ENCODE measurements at places on chromosomes 6 and 20.

DNA sequence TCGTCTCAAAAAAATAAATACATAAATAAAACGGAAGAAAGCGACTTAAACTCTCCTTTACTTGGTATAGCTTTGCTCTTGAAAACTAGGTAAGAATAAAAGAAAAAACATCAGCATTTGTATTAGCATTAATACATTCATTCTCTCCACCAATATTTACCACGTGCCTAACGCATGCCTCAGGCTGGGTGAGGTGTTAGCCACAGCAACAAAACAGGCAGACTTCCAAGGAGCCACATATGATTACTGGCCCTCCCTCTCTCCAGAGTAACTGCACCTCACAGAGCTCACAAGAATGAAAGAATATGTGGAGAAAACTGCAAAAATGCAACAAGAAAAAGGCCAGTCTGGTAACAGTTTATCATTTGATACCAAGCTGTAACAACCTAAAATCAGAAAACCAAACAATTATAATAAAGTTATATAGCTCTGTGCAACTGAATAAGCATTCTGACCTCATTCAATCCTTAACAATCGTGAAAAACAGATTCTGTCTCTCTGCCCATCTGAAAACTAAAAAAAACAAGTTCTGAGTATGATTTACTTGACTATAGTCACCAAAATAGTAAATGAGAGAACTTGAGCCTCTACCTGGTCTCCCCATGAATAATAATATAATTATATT is 5.2 kb downstream of the NAPB start:
- no peak for DNase-seq

- no peak for DNase-seq
These were observed 25.2 kb upstream of the PDE7B start for GRCh38 chr6:135826236-135826804.

- DNase-seq = no peak
These were observed 78.6 kb upstream of the RBM24 start for GRCh38 chr6:17202526-17202925.

DNA sequence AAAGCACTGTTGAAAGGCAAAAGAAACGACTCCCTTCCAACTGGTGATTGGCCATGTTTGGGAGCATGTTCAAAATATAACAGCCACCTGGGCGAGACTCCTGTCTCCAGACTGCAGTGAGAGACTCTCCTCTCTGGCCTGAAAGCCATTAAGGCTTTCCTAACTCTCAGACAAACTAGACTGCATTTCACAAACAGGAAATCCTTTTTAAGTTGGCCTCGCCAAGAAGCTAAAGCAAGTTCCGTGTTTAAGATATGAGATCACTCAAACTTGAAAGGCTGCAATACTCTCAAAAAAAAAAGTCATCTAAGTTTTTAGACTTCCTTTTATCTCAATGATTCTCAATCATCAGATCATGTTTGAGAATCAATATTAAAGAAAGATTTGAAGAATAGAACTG is 117.0 kb downstream of the TFAP2A start:
- DNase-seq = no peak

DNA sequence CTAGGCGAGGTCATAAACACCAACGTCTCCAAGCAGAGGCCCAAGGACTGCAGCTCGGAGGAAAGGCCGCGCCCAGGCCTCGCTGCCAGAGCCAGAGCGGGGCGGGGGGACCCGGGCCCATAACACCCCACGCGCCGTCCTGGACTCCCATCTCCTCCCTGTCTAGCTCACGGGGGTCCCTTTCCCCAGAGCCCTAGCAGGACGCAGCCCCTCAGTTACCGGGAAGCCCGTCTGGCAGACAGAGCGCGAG is 44.9 kb downstream of the MDFI start:
- DNase-seq = no peak

GRCh38 chr6:32967151-32968091 is 973 bp upstream of the BRD2 start:
- DNase-seq = peak; percentile 28

DNA sequence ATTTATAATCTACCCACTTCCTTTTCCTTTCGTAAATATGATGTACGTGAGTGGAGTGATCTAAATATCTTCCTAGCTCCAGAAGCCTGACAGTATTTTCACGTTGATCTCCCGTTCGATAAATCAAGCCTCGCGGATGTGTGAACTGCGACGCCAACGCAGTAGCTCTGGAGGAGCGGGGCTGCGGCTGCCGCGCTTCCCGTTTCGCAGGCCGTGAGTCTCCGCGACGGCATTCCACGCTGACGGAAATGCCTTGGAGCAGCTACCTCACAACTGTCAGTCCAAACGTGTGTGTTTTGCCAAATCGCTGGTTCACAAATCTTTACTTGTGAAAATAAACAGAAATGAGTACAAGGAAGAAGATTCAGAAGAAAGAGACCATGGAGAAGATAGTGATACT is 41.2 kb downstream of the BTBD3 start:
- no peak for DNase-seq

- DNase-seq = no peak
These were observed 52.8 kb downstream of the MYLIP start for GRCh38 chr6:16181439-16182297.

DNA sequence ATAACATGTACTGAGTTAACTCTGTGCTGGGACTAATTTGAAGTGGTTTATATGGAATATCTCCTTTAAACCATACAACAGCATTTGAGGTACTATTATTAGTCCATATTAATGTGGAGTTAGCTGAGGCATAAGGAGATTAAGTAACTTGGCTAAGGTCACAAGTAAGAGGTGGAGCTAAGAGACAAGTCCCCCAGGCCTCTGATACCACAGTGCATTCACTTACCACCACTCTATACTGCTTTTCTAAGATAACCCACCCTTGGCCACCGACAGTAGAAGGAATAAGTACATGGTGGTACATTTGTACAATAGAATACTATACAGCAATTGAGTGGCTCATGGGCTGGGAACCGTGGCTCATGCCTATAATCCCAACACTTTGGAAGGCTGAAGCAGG is 16.4 kb upstream of the TTPAL start:
- DNase-seq = no peak

GRCh38 chr6:25862199-25862598 is 11.8 kb downstream of the SLC17A3 start:
- no peak for DNase-seq

GRCh38 chr20:57503035-57503658 is 21.8 kb downstream of the CTCFL start:
- no peak for DNase-seq

DNA sequence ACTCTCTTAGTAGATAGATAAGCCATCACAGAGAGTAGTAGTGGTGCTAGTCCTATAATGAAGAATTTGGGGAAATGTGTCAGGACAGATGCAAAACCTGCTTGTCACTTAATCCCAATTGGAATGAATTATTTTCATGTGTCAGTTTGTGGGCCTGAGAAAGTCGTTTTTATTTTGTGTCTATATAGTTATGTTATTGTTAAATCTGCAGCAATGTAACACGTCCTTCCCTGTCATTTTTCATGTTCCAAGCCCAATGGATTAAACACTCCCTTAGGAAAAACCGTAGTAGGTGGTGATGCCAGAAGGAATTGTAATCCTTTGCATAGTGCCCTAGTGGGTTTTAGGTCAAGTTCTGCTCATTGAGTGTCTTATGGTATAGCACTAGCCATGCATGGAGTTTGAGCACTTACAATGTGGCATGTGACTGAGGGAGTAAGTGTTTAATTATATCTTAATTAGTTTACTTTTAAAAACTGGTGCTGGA is 105.9 kb upstream of the PRSS16 start:
- DNase-seq = no peak

GRCh38 chr20:25319241-25320034 is 71.2 kb downstream of the ABHD12 start:
- DNase-seq = no peak
